ENCODE measurements at places on chromosomes 5 and 9.

DNA sequence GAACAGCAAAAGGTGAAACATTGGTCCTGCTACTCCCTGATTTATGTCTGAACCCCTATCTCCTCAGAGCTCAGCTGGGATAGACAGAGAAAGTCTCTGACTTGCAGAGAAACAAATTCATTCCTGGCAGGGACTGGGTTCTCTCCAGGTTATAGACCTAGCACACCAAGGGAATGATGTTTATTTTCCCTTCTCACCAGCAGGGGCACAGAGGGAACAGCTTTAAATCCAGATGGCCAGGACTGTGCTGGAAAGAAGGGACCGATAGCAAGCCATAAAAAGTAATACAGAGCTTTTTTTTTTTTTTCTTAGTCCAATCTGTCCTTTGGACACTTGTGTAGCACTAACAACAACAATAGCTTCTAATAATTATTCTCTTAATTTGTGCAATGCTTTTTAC, 141.1 kb upstream of the C9orf72 start:
- no peak for DNase-seq

GRCh38 chr5:143376911-143377813, 26.3 kb downstream of the NR3C1 start:
- no peak for DNase-seq

GRCh38 chr9:27340285-27340674, 43.3 kb upstream of the EQTN start:
- no peak for DNase-seq

GRCh38 chr5:14960120-14960462, 88.5 kb upstream of the ANKH start:
- DNase-seq, result no peak

All from NCI-H2081 treated with DMSO at 0.1 percent for 48 hours (cell line).